ENCODE measurements at places on chromosomes 7 and 10. TPM values are rescaled to one million over a fixed set of nuclear protein-coding genes. Genes with fewer than 3 reads are reported as not detected.

DNA sequence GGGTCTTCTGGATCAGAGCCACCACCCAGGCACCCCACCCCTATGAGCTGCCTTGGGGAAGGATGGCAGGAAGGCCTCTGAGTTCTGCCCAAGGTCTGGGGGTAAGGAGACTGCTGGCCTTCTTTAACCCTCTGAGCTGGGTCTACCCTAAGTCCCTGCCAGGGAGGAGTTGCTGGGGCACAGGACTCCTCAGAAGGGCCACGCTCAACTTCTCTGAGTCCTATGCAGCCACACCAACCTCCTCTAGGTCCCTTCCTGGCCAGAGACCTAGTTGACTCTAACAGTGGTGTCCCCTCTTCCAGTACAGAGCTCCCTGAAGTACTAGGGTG lies 2.6 kb upstream of the NEURL1 start:
- no peak for DNase-seq

- no peak for DNase-seq
These were observed 5.2 kb downstream of the STEAP2 start for GRCh38 chr7:90216771-90217170.

The SEMA3D gene
- not detected for total RNA-seq

The FZD8 gene
- total RNA-seq = 2.2 TPM

DNA sequence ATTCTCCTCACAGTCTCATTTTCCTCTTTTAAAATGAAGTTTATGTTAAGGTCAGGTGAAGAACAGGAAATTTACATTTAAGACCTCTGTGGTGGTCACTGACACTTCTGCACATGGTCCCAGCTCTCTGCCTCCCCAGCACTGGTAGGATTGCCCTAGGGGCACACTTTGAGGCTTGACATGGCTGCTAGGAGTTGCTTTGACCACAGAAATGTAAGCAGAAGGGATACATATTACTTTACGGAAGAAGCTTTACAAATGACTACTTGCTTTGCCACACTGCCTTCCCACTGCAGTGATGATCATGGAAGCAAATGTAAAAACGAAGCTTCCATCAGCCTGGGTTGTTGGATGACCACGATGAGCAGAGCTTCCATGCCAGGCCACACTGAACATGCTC lies 53.1 kb upstream of the RSU1 start:
- DNase-seq = no peak

GRCh38 chr7:120233338-120233737 lies 39.6 kb upstream of the KCND2 start:
- no peak for DNase-seq

- DNase-seq = no peak
These were observed 12.9 kb upstream of the KCND2 start for GRCh38 chr7:120260111-120260510.

GRCh38 chr10:130968964-130969363 lies 342.6 kb downstream of the TCERG1L start:
- no peak for DNase-seq

The WNT2 gene
- not detected for total RNA-seq

DNA sequence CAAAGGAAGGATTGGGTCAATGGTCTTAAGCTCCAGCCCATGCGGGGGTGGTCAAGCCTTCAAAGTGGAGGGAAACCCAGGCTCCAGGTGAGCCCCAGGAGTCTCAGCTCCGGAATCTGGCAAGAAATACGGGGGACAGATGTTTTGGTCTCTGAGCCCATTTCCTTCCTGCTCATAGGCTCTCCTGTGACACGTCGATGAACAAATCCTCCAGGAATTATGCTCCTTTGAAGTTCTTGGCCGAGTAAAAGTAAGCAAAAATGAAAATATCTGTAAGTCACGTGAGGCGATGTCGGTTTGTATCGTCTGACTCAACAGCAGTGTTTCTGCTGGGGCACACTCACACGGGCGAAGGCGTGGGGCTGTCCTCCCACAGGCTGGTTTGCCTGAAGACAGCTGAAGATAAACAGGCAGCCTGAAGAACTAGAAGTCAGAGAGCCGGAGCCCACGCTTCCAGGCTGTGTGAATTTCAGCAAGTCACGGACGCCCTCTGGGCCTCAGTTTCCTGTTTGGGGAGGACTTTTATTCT lies 52.6 kb upstream of the SMNDC1 start:
- peak; percentile 60 for DNase-seq

- DNase-seq = no peak
These were observed 44.5 kb downstream of the PODXL start for GRCh38 chr7:131511774-131512535.

GRCh38 chr7:149765399-149766121 lies 7.8 kb downstream of the ZNF467 start:
- DNase-seq = no peak

- no peak for DNase-seq
These were observed 7.0 kb downstream of the PTF1A start for GRCh38 chr10:23198940-23199767.

- no peak for DNase-seq
These were observed 39.4 kb upstream of the AGMO start for GRCh38 chr7:15601175-15601574.

- no peak for DNase-seq
These were observed 60.9 kb downstream of the RELN start for GRCh38 chr7:103928581-103928980.

- peak; percentile 4 for DNase-seq
These were observed 733 bp downstream of the HIBADH start for GRCh38 chr7:27661811-27662489.

The EPHA1 gene
- total RNA-seq = 19.0 TPM

The ARMC3 gene
- not detected for total RNA-seq

DNA sequence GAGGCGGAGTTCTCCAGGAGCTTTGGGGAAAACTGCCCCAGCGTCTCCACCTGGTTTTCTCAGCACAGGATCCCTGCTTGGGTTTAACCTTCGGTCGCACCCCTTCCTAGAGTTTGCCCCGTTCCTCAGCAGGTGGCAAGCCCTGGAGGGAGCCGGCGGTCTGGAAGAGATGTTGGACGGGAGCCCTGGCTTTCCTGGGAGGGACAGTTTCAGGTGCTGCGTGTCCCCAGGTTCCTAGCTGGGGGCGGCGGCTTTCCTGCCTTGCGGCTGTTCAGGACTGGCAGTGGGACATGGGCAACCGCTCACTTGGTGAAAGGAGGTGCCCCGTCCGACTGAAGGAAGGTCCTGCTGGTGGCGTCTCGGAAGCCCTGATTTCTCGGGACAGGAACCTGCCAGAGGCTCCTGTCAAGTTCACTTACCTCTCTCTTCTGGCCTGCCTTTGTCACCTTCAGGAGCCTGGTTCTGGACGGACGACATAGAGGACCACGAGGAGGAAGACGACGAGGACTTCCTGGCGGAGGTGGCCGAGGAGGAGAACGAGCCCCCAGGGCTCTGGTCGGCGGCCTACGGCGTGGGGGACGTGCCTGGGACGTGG lies 14.8 kb downstream of the ZNF316 start:
- DNase-seq = no peak

The ANKRD7 gene
- total RNA-seq = not detected

GRCh38 chr10:46215426-46215825 lies 71.4 kb upstream of the ANTXRL start:
- DNase-seq = no peak

The HHEX gene
- total RNA-seq = 1.0 TPM

The TFEC gene
- not detected for total RNA-seq

GRCh38 chr7:140308060-140308459 lies 90.3 kb downstream of the SLC37A3 start:
- no peak for DNase-seq

GRCh38 chr10:11179516-11180105 lies 161.9 kb downstream of the CELF2 start:
- no peak for DNase-seq

The SAP25 gene
- total RNA-seq = 52.0 TPM

The TRDMT1 gene
- total RNA-seq = 20.3 TPM

GRCh38 chr10:83603708-83604107 lies 535.6 kb upstream of the GHITM start:
- peak; percentile 3 for DNase-seq

The SPAM1 gene
- total RNA-seq = not detected

GRCh38 chr7:133275446-133276095 lies 22.7 kb downstream of the EXOC4 start:
- no peak for DNase-seq

GRCh38 chr10:36220151-36220550 lies 578.1 kb upstream of the FZD8 start:
- DNase-seq = no peak

- no peak for DNase-seq
These were observed 150.3 kb downstream of the POLR1F start for GRCh38 chr7:19558527-19558926.

DNA sequence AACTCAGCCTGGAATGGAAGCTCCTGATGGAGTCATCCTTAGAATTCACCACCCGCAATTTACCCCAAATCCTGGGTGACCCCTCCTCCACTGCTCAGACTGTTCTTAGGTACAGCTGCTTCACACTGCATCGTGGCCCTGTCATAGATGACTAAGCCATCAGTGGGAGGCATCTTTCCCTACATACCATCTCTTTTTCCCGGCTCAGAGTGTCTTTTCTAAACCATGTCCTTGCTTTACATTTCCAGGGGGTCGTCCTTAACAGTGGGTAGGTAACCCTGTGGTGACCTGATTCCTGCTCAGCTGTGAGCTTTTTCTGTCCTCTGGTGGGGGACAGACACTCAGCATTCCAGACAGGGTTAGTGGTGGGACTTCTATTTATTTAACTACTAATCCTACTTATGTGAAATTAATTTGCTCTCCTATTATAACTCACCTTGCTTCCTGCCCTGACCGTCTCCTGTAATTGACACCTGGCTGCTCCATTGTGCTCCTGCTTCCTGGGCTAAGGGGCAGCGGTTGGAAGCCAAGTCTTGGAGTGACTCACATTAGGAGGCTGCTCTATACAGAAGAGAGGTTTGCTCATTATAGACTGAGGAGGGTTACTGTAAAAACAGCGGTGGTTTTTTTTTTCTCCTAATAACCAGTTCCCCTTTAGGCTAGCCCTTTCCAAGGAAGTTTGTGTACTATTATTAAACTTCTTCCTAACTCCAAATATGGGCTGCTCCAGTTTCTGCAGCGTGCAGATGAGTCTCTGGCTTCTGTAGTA lies 40.6 kb downstream of the PYROXD2 start:
- no peak for DNase-seq

The LRRTM3 gene
- not detected for total RNA-seq

GRCh38 chr7:137527634-137528033 lies 184.1 kb upstream of the PTN start:
- no peak for DNase-seq

The ADCY1 gene
- total RNA-seq = 0.03 TPM

GRCh38 chr7:98186452-98187137 lies 24.6 kb upstream of the BHLHA15 start:
- DNase-seq = no peak
